ENCODE measurements at places on chromosomes 16 and 17. TPM values are rescaled to one million over a fixed set of nuclear protein-coding genes. Genes with fewer than 3 reads are reported as not detected.

DNA sequence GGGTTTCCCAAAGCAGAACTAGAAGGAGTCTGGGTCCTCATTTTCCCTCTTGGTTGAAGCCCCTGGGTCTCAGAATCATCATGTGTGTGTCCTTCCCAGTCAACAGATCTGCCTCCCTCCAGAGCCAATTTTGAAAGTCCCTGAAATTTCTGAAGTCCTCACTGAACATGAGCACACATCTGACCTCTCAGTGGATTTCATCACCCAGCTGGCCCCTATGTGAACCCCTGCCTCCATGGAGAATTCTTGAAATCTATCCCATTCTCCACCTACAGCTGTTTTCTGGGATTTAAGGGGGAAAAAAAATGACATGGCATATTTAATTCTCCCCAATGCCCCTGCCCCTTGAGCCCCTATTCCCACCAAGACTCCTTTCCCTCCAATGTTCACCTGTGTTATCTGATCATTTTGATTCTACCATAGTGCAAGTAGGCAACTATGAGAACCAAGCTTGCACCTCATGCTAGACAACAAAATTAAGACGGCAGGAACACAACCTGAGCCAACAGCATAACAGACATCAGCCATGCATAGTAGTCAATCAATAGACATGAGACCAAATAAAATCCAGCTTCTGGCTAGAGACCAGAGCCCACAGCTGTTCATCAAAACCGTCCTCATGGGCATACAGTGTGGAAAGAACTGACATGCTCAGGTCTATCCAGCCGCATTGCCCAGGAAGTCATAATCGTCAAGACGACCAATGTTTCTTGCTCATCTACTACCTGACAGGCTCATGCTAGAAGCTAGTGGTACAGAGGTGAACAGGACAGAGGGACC, 14.9 kb downstream of the SOX9 start:
- no peak for DNase-seq

DNA sequence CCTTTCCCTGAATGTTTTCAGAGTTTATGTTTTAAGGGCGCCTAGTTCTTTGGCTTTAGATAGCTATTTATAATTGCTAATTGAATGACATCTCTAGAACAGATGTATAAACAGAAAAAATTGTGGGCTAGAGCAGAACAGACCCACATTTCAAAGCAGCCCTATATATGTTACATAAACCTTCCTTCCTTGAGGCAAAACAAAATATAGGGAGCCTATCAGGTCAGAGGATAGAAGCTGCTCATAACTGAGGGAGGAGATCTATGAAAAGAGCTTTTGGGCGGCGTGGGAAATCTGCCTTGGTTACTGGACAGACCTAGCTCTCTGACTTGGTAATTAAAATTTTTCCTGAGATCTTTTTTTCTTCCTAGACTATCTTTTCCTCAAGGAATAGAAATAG, 68.4 kb downstream of the SPAG9 start:
- DNase-seq: no peak

GRCh38 chr16:57325458-57325857, 33.1 kb upstream of the CCL22 start:
- no peak for DNase-seq

NPIPB9 gene
- 5.6 TPM for total RNA-seq
